ENCODE measurements at places on chromosomes 1 and 21.

GRCh38 chr1:192824511-192824910 is 15.7 kb downstream of the RGS2 start:
- DNase-seq: no peak

GRCh38 chr1:100979631-100980030 is 46.0 kb downstream of the DPH5 start:
- no peak for DNase-seq

DNA sequence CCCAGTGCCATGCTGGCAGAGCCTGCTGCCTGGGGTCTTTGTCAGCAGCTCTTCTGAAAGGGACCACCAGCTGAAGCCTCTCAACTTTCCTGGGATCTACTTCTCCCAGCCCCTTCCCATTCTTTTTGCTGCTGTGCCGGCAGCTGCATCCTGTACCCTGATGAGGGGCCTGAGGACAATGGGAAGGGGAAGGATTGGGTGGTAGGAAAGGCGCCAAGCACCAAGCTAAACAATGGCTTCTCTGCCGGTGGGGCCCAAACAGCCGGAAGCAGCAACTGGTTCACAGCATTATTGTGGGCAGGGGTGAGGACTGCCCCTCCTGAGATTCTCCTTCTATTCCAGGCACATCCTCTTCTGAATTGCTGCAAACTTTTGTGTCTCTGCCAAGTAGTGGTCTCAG is 5.0 kb upstream of the EFCAB14 start:
- no peak for DNase-seq

DNA sequence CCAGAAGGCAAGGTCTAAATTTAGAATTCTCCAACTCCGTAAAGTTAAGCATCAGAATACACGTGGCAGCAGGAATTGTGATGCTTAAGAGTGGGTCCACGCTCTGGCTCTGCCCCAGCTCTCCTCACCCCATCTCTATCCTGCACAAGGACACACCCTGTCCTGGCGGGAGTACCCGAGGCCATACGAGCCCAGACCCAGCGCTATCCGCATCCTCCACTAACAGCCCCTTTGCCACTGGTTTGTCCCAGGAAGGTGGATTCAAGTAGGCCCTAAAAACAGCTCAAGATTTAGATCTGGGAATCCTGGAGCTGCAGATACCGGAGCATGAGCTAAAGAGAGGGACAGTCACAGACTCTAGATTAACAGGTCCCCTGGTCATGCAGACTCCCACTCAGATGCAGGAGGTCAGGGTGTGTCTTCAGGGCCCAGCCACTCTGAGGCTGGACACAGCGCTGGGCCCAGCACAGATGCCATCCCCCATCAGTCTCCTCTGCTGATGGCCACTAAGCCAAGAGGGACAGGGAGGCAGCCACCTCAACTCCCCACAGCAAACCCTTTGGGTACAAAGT is 393.3 kb downstream of the NPHP4 start:
- no peak for DNase-seq

GRCh38 chr21:45141507-45141906 is 67.1 kb downstream of the ADARB1 start:
- no peak for DNase-seq

GRCh38 chr1:57067863-57068262 is 102.0 kb upstream of the C8B start:
- DNase-seq: no peak

- DNase-seq: no peak
These were observed 26.3 kb downstream of the HUNK start for GRCh38 chr21:31898933-31899630.

DNA sequence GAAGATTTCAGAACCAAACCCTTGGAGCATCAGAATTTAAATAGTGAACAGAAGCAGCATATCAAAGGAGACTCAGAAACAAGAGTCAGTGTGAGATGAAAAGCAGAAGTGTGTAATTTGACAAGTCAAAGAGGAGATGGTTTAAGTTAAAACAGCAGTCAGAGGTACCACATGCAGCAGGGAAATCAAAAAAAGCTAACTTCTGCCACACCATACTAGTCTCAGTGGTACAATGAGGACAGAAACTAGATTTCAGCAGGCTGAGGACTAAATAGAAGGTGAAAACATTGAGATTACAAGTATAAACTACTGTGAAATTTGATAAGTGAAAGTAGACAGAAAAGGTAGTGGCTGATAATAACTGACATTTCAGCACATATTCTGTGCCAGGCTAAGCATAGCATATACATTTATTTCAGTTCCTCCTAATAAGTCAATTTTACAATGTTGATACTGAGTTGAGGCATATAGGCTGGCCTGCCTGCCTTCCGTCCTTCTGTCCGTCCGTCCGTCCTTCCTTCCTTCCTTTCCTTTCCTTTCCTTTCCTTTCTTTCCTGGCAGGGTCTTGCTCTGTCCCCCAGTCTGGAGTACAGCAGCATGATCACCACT is 12.6 kb downstream of the SUCO start:
- no peak for DNase-seq

DNA sequence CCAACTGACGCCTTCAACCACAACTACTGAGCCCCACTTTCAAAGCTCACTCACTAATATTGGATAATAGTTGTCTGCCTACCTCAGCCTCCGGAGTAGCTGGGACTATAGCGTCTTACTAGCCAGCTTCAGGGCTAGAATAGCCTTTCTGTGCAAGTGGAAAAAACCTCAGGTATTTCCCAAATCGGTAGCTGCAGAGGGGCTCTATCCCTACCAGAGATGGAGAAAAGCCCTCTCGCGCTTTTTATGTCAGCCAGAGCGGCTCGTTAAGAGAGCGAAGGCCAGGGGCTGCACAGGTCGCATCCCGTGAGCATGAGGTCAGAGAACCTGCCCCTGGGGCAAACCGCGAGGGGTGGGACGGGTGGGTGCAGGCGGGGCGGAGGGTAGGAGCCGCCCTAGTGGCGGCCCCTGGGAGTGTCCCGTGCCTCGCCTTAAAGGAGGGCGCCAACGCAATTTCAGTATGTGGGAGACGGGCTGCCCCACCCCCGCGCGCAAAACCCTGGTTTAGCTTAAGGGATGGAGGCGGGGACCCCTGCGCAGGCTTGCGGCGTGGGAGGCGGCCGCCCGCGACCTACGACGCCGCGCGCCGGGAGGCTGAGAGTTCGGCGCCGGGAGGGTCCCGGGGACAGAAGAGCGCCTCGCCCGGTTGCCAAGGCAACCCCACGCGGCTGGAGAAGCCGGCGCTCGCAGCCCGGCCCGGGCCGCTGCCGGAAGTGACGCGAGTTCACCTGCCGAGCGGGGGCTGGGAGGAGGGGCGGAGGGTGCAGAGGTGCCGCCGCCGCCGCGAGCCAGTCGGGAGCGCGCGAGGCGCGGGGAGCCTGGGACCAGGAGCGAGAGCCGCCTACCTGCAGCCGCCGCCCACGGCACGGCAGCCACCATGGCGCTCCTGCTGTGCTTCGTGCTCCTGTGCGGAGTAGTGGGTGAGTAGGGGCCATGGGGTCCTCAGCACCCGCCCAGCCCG is at the start of gene CXADR:
Gene CXADR (plus strand): TSS at position 791 of the 961 bp plus-strand sequence. CDS start 87 bp downstream, at position 878.
- DNase-seq: peak; percentile 80

DNA sequence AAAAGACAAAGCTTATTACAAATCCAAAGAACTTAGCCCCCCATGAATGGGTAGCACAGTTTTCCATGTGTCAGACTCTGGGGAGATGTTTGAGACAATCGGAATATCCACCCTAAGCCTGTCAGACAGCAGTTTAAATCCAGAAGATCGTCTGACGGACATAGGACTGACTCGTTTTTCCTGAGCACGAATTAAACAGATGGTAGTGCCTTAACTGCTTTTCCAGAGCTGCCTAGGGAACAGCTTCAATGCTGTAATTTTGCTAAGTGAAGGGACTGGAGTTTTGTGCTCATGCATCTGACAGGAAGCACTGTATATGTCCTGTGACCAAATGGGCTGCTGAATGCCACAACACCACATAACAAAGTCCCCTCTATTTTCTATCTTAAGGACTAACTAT is 48.6 kb downstream of the PCNX2 start:
- no peak for DNase-seq

DNA sequence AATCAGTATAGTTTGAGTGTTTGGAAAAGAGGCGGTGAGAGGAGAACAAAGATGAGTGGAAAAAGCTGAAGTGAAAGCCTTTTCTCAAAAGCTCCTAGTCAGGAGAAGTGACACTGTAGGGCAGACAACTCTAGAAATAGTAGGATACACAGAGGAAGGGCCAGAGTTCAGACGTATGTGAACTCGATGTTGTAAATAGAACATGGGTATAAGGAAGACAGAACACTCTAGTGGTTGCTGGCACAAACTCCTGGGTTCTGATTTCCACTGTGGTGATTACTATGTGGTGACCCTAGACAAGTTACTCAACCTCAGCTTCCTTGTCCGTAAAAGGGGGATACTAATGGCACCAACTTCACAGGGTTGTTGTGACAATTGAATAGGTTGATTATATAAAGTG is 30.2 kb upstream of the MGST3 start:
- no peak for DNase-seq

Data from HTR-8/SVneo (cell line).